Urothelium cell line (cell line): ENCODE measurements at places on chromosomes 2 and 18.
A peak's percentile ranks its signal among the peaks of the same experiment; 100 is the strongest.

- DNase-seq = no peak
These were observed 369.5 kb upstream of the PIK3C3 start for GRCh38 chr18:41585512-41585911.

- no peak for DNase-seq
These were observed 5.6 kb downstream of the ADRA2B start for GRCh38 chr2:96110621-96111256.

DNA sequence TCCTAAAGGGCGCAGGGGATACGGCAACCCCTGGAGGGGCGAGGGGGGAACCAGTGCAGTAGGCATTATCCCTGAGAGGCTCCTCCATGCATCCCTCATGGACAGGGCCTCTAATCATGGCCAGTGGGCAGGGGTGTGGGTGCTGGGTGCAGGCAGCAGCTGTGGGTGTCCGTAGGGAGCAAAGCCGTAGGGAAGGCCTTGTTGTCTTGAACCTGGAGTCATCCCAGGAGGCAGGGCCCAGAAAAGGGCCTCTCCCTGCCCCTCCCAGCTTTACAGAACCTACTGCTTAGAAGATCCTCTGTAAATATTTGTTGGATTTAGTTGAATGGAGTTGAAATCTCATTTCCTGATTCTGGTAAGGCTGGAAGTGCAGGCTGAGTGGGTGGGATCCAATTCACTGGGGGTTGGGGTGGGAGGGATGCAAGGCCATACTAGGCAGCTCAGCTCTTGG is 207.0 kb upstream of the HAAO start:
- DNase-seq = no peak

- DNase-seq = no peak
These were observed 278.9 kb downstream of the SLC4A3 start for GRCh38 chr2:219906114-219907010.

GRCh38 chr2:111117598-111118480 is 2.9 kb upstream of the BCL2L11 start:
- no peak for DNase-seq

DNA sequence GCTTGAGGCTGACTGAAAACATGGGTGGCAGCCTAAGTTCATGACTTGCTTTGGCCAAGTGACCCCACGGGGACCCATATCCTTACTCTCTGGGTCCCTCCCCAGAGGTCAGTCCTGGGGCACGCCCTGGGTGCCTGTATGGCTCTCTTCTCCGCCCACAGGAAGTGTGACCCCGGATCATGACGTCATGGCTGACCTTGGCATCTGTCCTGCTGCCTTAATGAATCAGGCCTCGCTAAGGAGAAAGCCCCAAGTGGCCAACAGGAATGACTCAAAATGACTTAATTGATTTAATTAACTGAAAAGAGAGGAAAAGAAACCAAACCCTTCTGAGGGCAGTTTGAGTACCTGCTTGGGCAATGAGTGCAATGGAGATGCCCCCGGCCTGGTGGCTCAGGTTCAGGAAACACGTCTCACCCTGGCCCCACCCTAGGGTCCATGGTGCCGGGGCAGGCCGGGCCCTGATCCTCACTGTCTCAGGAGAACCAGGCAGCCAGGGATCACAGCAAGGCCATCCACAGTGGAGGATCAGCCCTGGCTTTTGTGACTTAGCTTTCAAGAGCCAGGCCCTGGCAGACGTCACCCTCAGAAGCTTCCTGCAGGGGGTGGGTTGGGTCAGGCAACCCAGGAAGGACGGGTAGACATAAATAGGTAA is 112.0 kb downstream of the CYP26B1 start:
- peak; percentile 10 for DNase-seq

DNA sequence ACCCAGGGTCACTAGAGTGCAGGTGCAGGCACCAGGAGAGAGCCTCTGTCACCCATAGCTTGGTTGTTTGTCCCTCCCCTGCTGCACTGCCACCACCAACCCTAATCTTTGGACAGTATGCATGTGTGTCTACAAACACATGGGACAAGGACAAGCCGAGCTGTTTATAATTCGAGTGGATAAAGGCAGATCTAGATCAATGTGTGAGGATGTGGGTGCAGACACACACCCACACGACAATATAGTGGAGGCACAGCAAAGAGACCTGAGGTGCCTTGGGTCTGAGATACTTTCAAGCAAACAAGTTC is 199.2 kb downstream of the TNS1 start:
- no peak for DNase-seq

GRCh38 chr2:183037074-183037552 is 1.1 kb downstream of the NCKAP1 start:
- DNase-seq = peak; percentile 20

DNA sequence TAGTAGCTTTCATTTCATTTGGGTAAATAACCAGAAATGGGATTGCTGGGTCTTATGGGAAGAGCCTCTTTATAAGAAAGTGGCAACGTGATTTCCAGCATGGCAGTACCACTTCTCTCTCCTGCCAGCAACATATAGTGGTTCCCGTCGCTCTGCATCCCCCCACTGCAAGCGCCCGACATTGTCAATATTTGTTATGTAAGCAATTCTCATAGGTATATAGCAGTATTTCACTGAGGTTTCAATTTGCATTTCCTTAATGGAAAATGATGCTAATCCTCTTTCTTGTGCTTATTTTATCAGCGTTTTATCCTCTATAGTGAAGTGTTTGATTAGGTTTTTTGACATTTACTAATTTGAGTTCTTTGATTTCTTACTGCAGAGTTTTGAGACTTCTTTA is 36.0 kb upstream of the FAHD2A start:
- DNase-seq = no peak

GRCh38 chr2:135875491-135876065 is 665 bp downstream of the MCM6 start:
- DNase-seq = peak; percentile 53

- no peak for DNase-seq
These were observed 52.9 kb downstream of the CCDC141 start for GRCh38 chr2:178997067-178997466.

DNA sequence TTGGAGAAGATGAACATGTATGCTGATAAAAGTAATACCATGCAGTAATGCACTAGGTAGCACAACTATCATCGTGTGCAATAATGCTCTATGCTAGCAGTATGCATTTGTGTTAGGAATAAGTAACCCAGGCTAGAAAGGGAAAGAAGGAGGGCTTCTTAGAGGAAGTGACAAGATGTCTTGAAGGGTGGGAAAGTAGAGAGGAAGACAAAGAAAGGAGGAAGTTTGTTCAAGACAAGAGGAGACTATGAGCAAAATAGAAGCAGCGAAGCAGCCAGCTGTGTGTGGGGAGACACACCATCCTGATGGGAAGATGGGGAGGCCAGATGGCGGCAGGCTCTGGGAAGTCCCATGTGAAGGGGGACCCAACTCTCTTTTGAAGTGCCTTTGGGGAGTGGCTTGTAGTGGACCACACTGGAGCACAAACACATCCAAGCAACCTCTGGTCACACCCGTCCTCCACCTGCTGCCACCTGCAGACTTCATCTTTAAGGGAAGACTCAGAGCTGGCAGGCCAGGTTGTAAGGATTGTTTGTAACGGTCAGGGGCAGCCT is 39.9 kb upstream of the INHBB start:
- DNase-seq = no peak

- DNase-seq = no peak
These were observed 210.9 kb downstream of the GBX2 start for GRCh38 chr2:235957251-235957650.

- no peak for DNase-seq
These were observed 98.1 kb downstream of the NFATC1 start for GRCh38 chr18:79493801-79494211.

- DNase-seq = no peak
These were observed 91.4 kb upstream of the LINC00305 start for GRCh38 chr18:64240316-64240715.

DNA sequence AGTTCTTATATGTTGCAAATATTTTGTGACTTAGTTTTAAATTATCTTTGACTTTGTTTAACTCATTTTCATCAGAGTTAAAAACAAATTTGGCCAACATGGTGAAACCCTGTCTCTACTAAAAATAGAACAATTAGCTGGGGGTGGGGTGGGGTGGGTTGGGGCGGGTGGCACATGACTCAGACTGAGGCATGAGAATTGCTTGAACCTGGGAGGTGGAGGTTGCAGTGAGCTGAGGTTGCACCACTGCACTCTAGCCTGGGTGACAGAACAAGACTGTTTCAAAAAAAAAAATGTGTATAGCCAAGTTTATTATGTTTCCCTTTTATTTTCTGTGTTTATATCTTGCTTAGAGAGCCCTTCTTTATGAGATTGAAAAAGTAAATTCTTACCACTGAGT is 14.2 kb upstream of the LIPG start:
- no peak for DNase-seq

DNA sequence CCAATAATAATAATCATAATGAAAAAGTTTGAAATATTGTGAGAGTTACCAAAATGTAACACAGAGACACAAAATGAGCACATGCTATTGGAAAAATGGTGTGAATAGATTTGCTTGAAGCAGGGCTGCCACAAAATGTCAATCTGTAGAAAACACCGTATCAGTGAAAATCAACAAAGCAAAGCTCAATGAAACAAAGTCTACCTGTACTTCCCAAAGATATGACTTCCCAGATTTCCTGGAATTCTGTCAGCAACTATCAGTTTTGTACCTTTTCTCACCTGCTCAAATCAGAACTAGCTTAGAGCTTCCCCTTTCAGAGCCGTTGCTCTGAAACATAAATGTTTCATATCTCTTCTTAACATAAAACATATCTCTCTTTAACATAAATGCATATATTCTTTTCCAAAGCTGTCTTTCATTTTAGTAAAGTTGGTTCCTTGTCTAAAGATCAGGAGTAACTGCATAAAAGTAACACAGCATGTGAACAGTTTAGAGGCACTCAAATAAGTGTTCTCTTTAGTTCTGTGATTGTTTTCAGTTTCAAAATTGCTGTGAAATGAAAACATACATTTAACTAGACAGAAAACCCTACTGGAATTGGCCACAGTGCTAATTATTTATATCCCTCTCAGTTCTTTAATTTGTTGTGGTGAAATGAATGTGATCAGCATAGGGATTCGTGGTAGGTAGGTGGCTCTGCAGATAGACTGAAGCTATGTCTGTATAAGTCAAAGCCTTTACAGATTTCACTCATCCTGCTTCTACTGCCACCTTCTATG is 262.5 kb downstream of the KCNJ3 start:
- DNase-seq = no peak

DNA sequence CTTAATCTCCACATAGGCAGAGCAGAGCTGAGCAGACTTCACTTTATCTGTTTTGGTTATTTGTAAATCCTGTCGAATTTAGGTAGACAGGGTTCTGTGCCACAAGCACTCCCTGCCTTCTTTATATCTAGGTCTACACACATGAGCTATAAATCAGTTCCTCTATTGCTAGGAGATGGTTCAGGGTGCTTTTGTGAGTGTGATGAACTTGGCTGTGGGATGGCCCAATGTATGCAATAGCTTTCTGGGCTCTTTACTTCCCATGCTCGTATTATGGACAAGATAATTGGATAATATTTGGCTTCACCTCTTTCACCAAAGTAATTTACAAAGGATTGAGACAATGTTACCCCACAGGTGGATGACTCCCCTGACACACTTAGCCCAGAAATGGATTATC is 72.2 kb downstream of the PLB1 start:
- no peak for DNase-seq

GRCh38 chr2:85741211-85741832 is 12.5 kb upstream of the ATOH8 start:
- no peak for DNase-seq

DNA sequence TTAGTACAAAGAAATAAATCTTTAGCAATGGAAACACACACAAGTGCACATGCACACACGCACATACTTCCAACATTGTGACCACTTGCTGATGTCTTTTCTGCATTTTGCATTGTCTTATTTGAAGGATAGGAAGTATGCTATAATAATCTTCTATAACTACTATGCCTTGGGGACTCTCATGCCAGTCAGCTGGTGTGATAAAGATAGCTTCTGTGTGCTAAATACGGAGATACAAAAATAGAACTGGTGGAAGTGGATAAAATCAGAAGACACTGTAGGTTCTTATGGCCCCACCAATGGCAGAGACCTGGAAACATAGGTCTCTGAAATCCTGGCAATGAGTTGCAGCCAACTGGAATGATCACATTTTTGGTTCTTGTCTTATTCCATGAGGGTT is 31.5 kb upstream of the RASGRP3 start:
- DNase-seq = no peak

DNA sequence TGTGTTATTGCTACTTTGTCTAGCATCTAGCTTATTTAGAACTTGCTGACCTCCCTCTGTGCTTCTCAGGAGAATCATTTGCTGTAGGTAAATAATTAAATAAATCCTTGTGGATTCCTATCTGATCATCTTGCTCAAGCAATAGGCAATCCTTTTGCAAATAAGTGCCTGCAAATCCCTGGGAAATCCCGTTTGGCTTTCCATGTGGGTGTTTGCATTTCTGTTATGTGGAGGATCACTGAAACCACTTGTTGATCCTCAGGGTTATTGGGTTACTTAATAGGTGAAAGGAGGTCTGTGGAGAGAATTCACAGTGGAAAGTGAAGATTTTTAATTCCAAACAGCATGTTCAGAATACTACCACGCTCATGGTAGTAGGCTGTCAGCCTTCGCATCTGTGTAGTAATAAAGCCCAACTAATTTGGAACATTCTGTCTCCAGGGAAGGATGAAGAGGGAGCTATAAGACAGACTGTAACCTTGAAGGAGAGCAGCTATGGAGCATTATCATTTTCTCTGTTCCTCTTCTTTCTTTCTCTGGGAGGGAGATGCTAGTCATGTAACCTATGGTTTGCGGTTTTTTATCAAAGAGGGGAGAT is 72.5 kb downstream of the GULP1 start:
- DNase-seq = no peak

DNA sequence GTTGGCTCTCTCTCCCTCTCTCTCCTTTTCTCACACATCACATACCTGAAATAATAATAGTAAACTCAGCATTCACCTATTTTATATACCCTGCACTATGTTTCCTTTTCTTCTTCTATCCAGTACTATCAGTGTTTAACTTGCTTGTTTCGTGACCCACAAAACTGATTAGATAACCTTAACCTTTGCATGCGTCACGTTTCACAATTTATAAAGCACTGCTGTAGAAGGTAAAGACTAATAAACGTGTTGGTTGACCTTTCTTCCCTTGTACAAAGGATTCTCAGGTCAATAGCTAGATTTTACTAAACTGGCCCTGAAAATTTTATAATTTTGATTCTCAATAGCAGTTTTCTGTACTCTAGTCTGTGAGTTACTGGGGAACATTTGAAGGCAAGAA is 791.7 kb downstream of the DPP10 start:
- no peak for DNase-seq

DNA sequence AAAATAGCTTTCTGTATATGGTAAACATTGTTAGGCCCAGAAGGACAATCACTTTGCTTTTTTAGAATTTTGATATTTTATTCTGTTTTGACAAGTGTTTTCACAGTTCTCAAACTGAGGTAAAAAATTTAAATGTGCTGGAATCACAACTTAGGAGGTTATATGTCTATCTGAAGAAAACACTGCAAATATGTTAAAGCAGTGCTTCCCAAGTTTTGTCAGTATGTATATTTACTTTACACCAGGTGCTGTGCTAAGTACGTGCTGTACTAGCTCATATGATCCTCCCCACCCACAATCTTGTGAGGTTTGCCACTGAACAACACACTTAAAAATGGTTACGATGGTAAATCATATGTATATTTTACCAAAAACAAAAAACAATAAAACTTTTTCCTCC is 124.2 kb downstream of the CABYR start:
- no peak for DNase-seq
